Activated CD4-positive, alpha-beta memory T cell treated with anti-CD3 and anti-CD28 coated beads, Interleukin-2, amount 10 ng/mL, durations not matched to agents 7 days and 5 days (primary cell): ENCODE measurements at places on chromosomes 2 and 18. TPM values are rescaled to one million over a fixed set of nuclear protein-coding genes. Genes with fewer than 3 reads are reported as not detected.

DNA sequence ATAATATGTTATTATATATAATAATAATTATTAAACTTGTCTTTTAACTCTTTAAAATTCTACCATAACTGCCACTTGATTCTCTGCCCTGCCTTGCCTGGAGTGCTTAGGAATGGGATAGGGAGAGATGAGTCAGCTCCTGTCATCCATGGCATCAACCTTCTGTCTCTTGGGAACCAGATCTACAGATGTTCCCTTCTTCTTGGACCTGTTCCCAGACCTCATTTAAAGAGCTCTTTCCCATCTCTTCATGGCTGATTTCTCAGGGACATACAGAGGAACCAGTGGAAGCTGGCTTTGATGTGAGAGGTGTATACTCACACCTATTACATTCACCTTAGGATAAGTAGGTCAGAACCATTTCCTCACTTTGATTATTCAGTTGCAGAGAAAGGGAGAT is 155.3 kb upstream of the MYO3B start:
- no peak overlapping the region for H3K27ac ChIP-seq
- no peaks in the 10 kb centered on the region for H3K4me1 ChIP-seq
- peaks cover 6% of the 10 kb centered on the region for H3K36me3 ChIP-seq
- DNase-seq = no peak
- no peaks in the 10 kb centered on the region for H3K27me3 ChIP-seq

GRCh38 chr18:52334896-52335295 is 5.1 kb upstream of the DCC start:
- DNase-seq = no peak
- H3K27ac ChIP-seq = no peak overlapping the region
- H3K27me3 ChIP-seq = peaks cover 4% of the 10 kb centered on the region
- no peaks in the 10 kb centered on the region for H3K36me3 ChIP-seq

DNA sequence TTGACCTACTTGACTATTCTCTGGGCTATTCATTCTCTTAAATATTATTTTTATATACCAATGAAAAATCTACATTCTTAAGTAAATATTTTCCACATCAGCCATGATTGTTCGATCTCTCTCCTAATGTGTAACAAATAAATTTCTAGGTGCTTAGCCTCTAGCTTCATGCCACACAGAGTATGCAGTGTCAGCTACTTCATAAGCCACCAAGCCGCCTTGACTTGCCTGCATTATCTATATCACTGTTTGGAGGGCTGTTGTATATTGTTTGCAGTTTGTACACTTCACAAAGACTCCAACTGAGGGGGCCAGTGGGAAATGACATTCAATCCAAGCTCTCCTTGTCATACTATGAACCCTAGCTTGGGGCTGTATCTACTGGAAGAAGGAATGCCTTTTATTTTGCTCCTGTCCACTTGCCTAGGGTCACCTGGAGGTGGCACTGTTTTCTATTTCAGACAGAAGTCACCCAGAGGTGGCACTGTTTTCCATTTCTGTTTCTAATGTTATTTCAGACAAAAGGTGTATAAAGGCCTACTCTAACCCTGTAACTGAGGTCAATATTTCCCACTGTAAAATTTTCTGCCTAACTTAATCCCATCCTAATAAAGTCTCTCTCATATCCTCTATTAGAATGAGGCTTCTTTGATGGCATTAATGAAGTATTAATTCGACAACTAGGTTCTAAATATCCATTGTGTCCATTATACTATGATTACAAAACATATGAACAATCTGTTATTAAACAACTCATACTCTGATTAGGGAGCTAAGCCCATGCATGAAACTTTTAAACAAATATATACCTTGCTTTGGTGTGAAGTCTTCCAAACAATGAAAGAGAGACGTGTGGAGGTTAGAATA is 36.4 kb downstream of the COL5A2 start:
- no peak overlapping the region for H3K27ac ChIP-seq
- H3K4me3 ChIP-seq = no peak overlapping the region
- H3K4me1 ChIP-seq = no peaks in the 10 kb centered on the region
- H3K27me3 ChIP-seq = no peaks in the 10 kb centered on the region
- DNase-seq = peak; percentile 35
- H3K36me3 ChIP-seq = no peaks in the 10 kb centered on the region

GRCh38 chr2:17813010-17813741 is 3.1 kb upstream of the MSGN1 start:
- peaks cover 9% of the 10 kb centered on the region for H3K4me1 ChIP-seq
- DNase-seq = no peak
- H3K27me3 ChIP-seq = peaks cover 28% of the 10 kb centered on the region
- no peaks in the 10 kb centered on the region for H3K36me3 ChIP-seq

DNA sequence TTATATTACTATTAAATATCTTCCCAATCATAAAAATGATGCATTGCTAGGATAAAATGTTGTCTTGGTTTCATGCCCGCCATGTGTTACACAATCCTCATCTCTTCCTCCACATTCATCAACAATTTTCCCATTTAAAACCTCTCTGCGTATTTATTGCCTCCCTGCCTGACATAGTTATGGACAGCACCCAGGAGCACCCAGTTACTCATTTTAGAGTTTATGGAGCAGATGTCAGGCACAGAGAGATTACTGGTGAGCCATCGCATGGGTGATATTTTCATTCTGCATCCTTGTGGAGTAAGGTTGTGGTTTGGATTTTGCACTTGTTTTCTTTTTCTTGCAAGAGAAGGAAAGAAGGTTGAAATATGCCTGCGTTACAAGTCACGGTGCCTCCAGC is 116.7 kb upstream of the NPAS2 start:
- no peaks in the 10 kb centered on the region for H3K27me3 ChIP-seq
- H3K27ac ChIP-seq = no peak overlapping the region

- DNase-seq = peak; percentile 52
- H3K4me3 ChIP-seq = peak overlapping the region; percentile 67
- H3K27ac ChIP-seq = peak overlapping the region; percentile 88
- H3K4me1 ChIP-seq = peaks cover 95% of the 10 kb centered on the region
These were observed 75.3 kb downstream of the LRRFIP1 start for GRCh38 chr2:237702441-237703391.

GRCh38 chr2:105062158-105062557 is 24.3 kb downstream of the MRPS9 start:
- DNase-seq = no peak
- peaks cover 7% of the 10 kb centered on the region for H3K4me1 ChIP-seq
- H3K36me3 ChIP-seq = peaks cover 4% of the 10 kb centered on the region

DNA sequence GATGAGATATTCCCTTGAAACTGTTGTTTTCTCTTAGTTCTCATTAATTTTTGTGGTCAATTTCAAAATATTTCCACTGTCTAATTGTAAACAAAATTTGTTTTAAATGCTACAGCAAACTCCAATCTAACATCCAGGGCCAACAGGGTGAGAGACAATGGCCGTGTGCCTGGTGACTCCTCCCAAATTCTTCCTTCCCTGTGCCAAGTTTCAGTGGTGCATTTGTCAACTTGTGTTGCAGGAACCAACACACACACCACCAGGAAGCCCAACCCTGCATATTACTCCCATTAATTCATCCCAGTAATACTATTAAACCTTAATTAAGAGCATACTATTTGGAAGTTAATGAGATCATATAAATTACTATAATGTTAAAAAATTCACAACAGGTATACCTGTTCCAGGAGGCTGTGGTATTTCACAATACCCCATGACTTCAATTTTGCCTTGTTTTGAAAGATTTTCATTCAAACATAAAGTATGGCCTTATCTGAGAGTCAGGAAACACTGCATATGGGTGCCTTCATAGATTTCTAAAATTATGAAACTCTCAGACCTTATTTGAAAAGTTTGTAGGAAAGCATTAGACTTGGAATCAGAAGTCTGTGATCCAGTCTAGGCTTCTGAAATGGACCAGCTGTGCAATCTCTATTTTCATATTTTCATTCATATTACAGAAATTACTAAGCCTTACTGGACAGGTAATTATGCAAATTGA is 1.1 kb downstream of the SERPINB2 start:
- no peaks in the 10 kb centered on the region for H3K4me1 ChIP-seq
- no peak overlapping the region for H3K27ac ChIP-seq
- H3K27me3 ChIP-seq = peaks cover 13% of the 10 kb centered on the region

DNA sequence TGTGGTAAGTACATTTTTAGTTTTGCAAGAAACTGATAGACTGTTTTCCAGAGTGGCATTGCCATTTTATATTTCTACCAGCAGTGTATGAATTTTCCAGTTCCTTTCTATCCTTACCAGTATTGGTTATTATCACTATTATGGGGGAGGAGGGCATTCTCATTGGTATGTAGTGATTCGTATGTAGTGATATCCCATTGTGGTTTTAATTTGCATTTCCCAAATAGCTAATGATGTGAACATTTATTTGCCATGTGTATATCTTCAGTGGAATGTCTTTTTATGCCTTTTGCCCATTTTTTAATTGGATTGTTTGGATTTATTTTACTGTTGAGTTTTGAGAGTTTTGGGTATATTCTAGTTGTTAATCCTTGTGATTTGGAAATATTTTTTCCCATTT is 16.9 kb downstream of the EIF5B start:
- H3K27me3 ChIP-seq = no peaks in the 10 kb centered on the region
- H3K4me3 ChIP-seq = no peak overlapping the region
- peaks cover 25% of the 10 kb centered on the region for H3K4me1 ChIP-seq
- H3K36me3 ChIP-seq = no peaks in the 10 kb centered on the region
- no peak overlapping the region for H3K27ac ChIP-seq
- DNase-seq = no peak

DNA sequence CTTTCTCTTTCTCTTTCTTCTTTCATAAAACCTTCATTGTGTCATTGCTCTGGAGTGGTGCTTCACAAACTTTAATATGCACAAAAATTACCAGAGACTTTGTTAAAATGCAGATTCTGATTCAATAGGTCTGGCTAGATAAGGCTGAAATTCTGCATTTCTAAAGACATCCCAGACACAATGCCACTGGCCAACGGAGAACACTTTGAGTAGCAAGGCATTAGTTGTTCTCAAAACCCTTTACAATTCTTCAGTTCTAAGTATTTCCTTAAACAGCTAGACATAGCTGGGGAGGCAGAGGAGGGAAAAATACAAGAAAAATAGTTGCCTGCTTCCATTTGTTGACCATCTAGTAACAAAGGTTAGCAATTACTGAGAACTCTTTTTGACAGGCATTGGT is 101.8 kb upstream of the PIK3C3 start:
- no peak overlapping the region for H3K4me3 ChIP-seq
- DNase-seq = no peak
- no peaks in the 10 kb centered on the region for H3K4me1 ChIP-seq
- peaks cover 6% of the 10 kb centered on the region for H3K27me3 ChIP-seq
- H3K27ac ChIP-seq = no peak overlapping the region

DNA sequence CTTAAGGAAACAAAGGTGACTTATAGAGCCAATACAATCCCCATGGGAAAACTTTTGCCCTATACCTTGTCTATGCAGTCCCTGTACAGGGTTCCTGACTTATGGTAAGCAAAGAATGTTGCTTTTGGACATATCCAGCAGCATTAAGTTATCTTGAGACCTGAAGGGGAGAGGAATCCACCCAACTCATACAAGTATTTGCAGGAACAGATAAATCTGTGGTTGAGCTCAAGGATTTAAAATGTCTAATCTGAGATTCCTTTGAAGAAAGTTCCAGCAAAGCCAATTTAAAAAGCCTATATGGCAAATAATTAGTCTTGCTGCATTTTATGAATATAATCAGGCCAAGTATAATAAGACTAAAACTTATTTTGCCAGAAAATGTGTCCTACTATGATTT is 739.5 kb upstream of the CDH2 start:
- no peak overlapping the region for H3K27ac ChIP-seq
- H3K4me3 ChIP-seq = no peak overlapping the region
- no peaks in the 10 kb centered on the region for H3K4me1 ChIP-seq
- no peaks in the 10 kb centered on the region for H3K36me3 ChIP-seq
- DNase-seq = no peak

DNA sequence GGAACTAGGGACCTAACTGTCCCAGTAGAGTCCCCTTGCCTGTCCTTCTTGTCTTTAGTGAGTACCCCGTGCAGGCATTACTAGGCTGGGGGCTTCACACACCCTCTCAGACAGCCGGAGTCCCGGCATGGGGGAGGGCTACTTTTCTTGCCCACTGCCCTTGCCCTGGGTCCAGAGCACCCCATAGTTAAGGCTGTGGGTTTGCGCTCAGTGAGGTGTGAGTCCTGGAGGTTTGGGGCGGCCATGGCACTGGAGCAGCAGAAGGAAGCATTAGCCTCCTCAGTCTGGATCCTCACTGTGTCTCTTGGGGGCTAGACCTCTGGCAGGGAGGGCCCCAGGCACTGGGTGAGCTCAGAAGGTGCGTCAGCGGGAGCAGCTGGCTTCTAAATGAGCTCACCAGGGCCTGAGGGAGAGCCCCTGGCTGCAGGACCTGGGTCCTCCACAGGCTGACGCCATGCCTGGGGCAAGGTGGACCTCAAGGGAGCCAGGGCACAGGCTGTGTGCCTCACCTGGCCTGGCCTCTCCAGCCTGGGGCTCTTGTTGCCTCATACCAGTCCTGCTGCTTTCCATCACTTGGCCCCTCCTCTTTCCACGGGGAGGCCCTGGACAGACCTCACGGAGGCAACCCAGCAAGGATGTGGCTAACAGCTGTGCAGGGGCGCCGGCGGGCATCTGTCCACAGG is 27.4 kb downstream of the HS6ST1 start:
- no peak overlapping the region for H3K4me3 ChIP-seq
- no peaks in the 10 kb centered on the region for H3K4me1 ChIP-seq
- no peak for DNase-seq

DNA sequence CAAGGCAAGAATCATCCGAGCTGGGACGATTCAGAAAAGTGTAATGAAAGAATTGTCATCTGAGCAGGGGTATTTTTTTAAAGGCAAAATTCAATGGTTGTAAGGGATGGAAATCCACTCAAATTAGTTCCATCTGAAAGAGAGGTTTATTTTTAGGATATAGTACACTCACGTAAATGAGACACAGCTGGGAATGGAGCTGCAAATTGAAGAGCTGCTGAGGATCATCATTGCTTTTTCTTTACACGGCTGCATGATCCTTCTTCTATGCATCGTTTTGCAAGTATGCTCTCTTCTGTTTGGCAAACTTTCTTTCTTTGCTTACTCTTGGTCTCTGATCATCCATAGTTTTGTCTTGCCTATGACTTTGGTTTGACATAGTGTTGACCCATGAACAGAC is 27.4 kb upstream of the CUL3 start:
- H3K27me3 ChIP-seq = peaks cover 2% of the 10 kb centered on the region
- no peak overlapping the region for H3K4me3 ChIP-seq
- DNase-seq = no peak
- no peak overlapping the region for H3K27ac ChIP-seq
- no peaks in the 10 kb centered on the region for H3K36me3 ChIP-seq

SLC16A14 gene
- 0.55 TPM for total RNA-seq

SNTG2 gene
- total RNA-seq = not detected

RGPD3 gene
- total RNA-seq = 0.20 TPM

DNAJC5G gene
- total RNA-seq = not detected

FAHD2B gene
- 21.0 TPM for total RNA-seq

TFPI gene
- not detected for total RNA-seq

CNTNAP5 gene
- total RNA-seq = not detected

GRB14 gene
- not detected for total RNA-seq

PAX3 gene
- not detected for total RNA-seq

ERBB4 gene
- total RNA-seq = not detected
